ENCODE measurements at places on chromosomes 4 and X.

- DNase-seq, result no peak
Observed at GRCh38 chrX:40003428-40004245, 94.1 kb downstream of the BCOR start.

DNA sequence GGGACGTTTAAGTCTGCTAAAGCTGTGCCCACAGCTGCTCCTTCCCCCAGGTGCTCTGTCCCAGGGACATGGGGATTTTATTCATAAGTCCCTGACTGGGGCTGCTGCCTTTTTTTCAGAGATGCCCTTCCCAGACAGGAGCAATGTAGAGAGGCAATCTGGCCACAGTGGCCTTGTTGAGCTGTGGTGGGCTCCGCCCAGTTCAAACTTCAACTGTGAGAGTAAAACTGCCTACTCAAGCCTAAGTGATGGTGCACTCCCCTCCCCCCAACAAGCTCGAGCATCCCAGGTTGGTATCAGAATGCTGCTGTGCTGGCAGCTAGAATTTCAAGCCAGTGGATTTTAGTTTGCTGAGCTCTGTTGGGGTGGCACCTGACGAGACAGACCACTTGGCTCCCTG lies 1371.4 kb downstream of the ADGRL3 start:
- no peak for DNase-seq

DNA sequence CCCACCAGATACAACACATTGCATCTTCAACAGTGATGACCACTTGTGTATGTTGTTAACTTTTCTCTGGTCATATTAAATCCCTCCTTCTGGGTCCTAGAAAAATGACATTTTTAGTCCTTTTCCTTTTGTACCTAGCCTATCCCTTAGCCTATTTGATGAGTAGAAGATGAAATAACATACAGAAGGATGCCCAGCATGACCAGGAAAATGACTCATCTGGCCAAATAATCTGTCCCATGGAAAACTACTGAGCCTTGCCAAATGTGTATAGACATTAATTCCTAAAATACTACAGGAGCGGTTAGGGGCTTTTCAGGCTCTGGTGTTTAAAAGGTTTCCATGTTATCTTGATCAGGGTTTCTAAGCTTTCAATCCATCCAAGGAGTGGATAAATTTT lies 129.0 kb upstream of the KCNIP4 start:
- no peak for DNase-seq

DNA sequence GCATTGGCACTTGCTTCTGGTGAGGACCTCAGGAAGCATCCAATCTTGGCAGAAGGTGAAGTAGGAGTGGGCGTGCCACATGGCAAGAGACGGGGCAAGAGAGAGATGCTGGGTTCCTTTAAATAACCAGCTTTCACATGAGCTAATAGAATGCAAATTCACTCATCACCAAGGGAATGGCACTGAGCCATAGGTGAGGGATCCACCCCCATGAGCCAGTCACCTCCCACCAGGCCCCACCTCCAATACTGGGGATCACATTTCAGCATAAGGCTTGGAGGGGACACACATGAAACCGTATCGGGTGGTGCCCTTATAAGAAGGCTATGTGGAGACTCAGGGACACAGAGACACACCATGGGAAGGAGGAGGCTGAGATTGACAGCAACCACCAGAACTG lies 140.0 kb upstream of the MSX1 start:
- no peak for DNase-seq

Measured in GM19239 (cell line).